SIG-M5 (cell line): ENCODE measurements at places on chromosomes 1 and 21.
A peak's percentile ranks its signal among the peaks of the same experiment; 100 is the strongest.

GRCh38 chr1:11150326-11150725, 38.8 kb upstream of the ANGPTL7 start:
- no peak for DNase-seq

- no peak for DNase-seq
Measured at GRCh38 chr1:194698908-194699318, 1512.5 kb upstream of the B3GALT2 start.

DNA sequence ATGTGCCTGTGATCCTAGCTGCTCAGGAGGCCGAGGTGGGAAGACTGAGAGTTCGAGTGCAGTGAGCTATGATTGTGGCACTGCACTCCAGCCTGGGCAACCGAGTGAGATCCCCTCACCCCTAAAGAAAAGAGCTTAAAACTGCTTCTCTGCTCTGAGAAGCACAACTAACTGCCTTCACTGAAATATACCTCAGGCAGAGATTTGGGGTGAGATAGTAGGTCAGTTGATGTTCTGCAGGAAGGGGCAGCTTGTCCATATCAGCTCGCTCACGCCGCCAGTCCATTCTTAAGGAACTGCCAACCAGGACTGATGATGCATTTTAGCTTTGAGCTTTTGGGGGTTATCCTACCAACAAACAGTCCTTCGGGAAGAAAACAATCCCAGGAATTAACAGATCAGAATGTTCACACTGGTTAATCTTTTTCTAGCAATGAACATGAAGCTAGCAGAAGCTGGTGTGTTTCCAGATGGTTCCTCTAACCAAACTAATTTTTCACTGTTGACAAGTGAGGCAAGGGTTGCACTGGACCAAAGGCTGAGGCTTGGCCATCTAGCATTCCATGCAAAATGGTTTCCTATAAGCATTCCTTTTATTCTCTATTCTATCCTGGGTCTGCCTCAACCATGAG, 31.6 kb downstream of the LHX4 start:
- no peak for DNase-seq

GRCh38 chr1:60898987-60899386, 183.4 kb upstream of the NFIA start:
- no peak for DNase-seq

DNA sequence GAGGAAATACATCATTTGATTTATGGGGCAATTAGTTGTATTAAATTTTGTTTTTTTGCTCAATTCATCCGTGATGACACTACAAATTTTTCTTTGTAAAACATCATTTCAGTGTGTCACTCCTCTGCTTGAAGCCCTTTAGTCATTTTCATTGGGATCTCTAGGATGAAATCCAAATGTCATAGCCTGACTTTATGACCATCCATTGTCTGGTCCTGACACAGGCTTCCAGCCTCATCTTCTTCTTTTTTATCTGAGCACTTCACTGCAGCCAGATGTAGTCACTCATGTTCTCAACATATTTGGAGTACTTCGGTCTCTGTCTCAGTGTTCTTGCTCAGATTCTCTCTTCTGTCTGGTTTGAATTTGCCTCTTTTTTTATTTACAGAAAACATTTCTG, 173.1 kb downstream of the HMCN1 start:
- DNase-seq, result no peak

DNA sequence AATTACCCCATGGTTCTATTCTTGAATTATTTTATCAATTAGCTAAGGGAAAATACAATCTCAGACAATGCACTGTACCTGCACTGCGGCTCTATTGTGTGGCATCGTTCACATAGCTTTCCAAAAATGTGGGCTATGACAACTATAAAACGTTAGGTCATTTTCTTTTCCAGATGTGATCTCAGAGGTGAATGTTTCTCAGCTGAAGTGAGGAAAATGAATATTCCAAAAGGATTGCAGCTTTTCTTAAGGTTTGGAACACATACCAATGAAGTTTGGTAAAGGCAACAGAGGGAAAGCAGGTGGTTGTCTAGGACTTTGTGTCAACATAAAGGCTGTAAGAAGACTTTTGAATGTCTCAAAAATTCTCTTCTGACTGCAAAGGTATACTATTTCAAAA, 105.5 kb downstream of the NRIP1 start:
- no peak for DNase-seq

DNA sequence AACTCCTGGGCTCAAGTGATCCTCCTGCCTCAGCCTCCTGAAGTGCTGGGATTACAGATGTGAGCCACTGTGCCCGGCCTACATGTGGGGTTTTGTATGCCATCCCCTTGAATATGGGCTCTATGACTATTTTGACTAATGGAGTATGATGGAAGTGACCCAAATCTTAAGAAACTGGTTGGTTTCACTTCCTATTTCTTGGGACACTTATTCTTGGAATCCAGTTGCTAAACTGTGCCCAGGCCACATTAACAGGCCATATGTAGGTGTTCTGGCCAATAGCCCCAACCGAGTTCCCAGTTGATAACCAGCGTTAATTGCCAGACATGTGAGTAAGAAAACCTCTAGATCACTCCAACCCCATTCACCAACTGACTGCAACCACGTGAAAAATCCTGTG, 36.3 kb upstream of the CLIC4 start:
- peak; percentile 63 for DNase-seq

DNA sequence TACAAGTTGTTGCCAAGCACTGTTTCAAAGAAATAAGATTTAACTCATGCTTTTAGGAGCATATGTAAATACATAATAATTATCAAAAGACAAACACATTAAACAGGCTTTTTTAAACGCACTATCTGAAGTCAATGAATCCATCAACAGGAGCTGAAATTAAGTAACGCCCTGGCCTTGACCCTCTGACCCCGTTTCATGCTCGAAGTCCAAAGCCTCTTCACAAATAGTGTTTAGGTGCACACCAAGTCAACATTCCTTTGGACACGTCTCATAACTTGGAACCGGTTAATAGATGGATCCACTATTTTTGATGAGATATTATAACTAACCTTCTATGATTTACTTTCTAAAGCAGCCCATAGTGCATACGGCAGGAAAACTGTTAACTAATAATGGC, 209.3 kb downstream of the GABPA start:
- no peak for DNase-seq

GRCh38 chr1:110312188-110313121, 26.7 kb upstream of the RBM15 start:
- no peak for DNase-seq

DNA sequence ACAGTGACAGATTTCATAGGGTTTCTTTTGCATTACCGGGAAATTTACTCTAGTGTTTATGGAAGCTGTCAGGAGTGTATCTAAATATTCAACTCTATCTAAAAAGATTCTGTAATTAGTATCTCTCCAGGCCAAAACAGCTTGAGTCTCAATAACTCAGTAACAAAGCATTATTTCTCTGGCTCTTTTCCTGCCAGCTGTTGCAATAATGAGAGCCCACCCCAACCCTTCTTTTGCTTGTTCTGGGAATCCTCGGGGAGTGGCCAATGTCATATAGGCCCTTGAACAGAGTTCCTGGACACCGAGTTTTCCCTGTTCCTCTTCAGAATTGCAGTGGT, 120.1 kb upstream of the SGIP1 start:
- DNase-seq, result no peak

DNA sequence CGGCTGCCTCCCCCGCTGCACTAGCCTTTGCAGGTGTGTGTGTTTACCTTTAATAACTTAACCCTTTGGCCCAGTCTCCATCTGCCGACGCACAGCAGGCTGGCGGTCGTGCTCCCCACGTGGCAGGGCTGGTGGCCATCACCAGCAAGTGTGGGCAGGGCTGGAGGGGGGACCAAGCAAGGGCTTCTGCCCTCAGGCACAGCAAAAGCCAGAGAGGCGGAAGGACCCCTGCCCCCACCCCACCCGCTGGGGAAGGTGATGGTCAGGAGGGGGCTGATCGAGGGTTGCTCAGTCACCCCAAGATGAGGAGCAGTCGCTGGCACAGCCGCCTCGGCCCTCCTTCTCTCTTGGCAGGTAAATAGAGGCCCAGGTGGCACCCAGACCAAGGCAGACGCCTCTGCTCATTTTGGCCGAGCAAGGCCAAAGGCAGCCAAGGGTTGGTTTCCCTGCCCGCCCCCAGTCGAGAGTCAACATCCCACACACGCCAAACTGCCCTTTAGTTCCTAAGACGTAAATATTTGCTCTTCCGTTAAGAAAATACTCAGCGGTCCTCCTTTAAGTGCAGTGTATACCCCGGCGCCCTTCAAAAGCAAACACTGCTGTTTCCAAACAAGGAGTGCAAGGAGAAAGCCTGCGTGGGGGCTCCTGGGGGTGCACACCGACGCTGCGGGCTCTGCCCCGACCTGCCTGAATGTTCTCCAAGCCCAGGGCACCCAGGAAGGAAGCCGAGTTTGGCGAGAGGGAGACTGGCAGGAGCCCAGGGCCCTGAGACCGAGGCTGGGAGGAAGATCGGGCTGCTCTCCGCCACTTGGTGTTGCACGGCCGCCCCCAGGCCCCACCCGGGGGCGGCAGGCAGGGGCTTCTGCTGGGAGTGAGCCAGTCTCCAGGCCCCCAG, 82.7 kb downstream of the SIK1 start:
- DNase-seq, result no peak

- DNase-seq, result no peak
Measured at GRCh38 chr21:16377857-16378256, 648.1 kb downstream of the USP25 start.

DNA sequence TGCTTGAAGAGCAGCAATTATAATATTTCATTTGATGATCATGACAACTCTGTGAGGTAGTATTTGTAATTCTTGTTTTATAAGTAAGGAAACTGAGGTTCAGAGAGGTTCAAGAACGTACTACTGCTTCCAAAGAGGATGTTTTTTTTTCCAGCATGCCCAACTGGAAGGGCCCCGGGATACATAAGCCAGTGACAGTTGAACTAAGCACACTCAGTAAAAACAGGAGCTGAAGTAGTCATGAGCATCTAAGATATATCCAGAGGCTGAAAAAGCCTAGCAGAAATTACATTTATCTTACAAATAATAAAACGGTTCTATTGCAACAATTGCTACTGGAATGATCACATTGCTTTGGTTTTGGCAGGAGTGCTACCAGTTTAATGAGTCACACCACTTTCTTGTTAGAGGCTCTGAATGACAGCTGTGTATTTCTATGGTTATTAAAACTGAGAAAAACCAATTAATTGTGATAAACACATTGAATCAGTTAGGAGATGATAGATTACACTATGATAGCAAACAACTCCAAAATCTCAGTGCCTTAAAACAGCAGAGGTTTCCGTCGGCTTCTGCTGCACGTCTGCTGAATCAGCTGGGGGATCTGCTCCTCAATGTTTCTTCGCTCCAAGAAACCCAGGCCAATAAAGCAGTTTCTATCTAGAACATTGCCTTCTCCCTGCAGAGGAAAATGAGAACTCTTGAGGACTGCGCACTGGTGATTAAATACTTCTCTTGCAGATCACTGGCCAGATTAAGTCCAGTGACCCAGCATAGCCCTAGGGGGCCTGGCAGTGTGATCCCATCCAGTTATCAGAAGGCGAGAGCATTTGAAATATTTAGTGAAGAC, 522.7 kb downstream of the PLPP3 start:
- no peak for DNase-seq

GRCh38 chr1:103516283-103516682, 9.2 kb upstream of the RNPC3 start:
- no peak for DNase-seq

- DNase-seq, result no peak
Measured at GRCh38 chr1:59672851-59673572, 141.7 kb upstream of the HOOK1 start.

GRCh38 chr1:60527567-60527966, 454.0 kb upstream of the C1orf87 start:
- no peak for DNase-seq

DNA sequence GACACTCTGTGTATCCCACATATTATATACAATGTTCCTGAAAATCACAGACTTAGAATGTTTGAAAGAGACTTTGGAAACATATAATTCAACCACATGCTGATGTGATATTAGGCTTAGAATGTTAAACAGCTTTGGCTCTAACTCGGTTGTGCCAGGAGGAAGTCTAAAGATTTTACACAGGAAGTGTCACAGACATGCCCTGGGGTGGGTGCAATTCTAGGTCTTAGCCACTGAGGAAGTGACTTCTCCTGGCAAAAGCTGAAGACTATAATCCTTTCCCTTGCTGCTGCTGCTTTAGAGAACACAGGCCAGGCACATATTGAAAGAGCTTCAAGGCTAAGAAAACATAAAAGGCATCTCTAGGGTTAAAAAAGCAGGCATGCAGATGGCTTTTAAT, 51.0 kb downstream of the RPL5 start:
- DNase-seq, result no peak

GRCh38 chr21:19034560-19034959, 631.0 kb upstream of the TMPRSS15 start:
- no peak for DNase-seq

DNA sequence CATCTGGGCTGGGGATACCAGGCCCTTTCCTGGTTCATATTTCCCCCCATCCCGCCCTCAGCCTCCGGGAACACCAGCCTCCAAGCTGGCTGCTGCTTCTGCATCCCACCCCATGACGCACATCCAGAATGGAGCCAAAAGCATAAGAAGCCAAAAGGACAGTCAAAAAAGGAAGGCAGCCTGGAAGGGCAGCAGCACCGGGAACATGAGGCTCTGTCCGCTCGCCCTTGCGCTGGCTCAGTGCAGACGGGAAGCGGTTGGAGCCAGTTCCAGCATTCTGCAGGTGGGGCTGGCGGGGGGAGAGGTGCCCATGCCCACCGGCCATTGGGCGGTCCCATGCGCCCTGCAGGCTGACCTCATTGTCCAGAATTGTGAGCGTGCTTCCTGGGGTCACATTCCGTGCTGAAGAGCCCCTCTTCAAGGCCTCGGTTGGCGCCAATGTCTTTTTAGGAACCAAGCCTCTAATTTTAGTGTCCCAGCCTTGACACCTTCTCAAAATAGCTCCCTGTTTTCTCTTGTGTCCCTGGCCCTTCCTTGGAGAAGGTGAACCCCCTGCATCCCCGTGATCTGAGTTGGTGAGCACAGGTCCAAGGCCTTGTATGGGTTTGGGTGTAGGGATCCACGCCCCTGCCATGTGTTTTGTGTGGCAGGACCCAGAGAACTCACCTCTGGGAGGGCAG, 28.4 kb upstream of the NPPB start:
- no peak for DNase-seq

GRCh38 chr1:244041466-244042120, 9.5 kb upstream of the ZBTB18 start:
- DNase-seq, result no peak

DNA sequence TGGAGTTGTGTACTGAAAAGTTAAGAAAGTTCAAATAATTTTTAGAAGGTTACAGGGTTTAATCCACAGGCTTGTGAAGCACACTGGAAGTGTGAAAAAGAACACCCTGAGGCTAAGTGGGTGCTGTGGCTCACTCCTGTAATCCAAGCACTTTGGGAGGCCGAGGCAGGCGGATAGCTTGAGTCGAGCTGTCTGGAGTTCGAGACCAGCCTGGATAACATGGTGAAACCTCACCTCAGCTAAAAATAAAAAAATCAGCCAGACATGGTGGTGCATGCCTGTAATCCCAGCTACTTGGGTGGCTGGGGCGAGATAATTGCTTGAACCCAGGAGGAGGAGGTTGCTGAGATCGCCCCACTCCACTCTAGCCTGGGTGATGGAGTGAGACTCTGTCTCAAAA, 9.8 kb downstream of the TXNIP start:
- DNase-seq, result no peak

DNA sequence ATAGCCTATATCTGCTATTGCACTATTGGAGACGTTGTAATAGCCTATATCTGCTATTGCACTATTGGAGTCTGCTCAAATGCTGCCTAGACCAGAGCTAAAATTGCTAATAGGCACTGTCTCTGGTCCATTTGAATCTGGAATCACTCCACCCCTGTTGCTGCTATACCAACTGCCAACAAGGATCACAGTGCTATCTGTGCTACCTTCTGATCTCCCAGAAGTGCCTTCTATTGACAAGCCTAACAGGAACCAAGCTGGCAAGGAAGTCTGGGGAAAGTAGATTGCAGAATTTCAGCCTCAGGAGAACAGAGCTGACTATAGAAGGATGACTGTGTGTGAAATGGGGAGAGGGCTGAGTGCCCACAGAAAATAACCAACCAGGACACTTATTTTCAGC, 15.9 kb downstream of the RWDD3 start:
- no peak for DNase-seq
